ENCODE measurements at places on chromosomes 2 and 18.

DNA sequence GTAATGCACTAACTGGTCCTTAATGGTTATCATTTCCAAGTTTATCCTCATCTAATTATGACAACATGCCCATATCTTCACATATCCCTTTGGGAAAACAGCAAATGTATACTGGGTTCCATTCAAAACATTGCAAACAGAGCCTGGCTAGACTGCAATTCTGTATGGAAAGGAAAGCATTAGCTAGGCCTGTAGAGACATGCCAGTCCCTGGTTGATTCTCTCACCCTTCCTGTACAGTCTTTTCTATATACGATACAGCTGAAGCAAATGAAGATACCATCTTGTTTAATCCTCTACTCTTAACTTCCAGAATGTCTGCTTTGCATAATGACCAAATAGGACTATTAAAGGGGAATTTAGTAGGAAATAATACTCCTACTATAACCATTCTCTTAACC is 294.4 kb upstream of the MC4R start:
- no peak for DNase-seq

DNA sequence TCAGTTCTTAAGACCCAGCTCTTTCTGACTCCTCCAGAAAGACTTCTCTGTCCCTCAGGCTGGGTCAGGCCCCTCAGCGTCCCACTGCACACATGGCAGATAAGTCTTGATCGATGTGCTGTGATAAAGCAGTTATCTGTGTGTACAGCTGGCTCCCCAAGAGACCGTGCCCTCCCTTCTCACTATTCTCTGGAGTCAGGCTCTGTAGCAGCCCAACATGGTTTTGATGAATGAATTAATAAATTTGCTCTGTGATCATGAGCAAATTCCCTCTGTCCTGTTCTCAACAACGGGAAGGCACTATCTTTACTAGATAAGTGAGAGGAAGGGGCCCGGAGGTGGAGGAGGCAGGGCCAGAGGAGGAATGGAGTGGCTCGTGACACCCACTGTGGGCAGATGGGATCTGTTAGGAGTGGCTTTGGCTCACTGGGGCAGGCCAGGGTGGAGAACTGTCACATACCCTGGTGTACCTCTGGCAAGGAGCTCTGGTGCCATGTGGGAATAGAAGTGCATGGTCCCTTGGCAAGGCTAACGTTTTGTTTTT is 48.3 kb downstream of the ZFP36L2 start:
- no peak for DNase-seq

DNA sequence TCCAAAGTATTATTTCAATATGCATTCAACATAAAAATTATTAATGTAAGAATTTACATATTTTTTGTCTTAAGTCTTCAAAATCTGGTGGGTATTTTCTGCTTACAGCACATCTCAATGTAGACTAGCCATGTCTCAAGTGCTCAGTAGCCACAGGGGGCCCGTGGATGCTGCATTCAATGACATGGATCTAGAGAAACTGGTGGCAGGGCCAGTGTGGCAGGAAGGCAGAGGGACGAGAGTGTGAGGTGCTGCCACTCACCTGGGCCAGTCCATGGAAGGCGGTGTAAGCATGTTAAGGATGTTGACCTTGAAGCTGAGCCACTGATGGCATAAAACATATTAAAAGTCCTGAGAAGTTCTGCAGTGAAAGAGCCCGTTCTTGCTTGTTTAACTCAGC is 6.2 kb upstream of the LIPG start:
- DNase-seq, result no peak

DNA sequence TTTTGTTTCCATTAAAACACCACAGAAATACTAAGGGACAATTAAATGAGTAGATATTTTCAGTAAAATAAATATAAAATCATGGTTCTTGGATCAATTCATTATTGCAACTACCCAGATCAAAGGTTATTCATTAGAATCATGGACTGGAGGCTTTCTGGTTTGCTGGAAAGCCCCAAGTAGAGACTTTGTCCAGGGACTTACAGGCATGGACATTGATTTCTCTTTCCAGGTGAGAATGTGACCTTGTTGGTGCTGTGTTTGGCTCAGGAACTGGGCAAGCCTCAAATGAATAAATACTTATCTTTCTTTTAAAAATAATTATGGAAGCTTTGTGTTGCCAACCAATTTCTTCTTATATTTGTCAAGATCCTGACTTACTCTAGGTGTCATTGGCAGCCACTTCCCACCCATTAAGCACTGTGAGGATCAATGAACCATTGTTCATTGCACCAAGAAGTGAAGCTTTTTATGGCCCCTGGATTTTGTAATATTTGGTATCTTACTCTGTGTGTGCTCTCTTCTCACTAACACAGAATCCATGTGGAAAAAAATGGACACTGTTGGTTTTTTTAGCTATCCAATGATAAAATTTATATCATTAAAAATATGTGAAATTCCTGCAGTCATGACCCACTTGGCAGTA is 205.8 kb upstream of the NRXN1 start:
- no peak for DNase-seq

GRCh38 chr2:11080253-11081115 is 74.8 kb upstream of the SLC66A3 start:
- no peak for DNase-seq

DNA sequence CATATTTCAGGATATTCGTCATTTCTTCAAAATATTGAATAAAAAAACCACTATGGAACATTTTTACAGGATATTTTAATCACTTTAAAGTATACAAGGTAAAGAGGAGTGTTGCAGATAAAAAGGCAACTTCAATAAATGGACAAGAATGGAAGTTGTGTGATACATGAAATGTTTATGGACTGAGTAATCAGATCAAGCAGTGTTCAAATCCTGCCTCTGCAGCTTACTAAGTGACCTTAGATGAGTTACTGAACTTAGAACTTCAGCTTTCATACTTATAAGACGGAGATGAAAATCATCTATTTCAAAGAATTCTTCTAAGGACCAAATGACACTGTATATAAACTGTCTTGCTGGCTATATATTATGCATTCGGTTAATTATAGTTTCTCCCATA is 87.2 kb downstream of the LNPK start:
- no peak for DNase-seq

DNA sequence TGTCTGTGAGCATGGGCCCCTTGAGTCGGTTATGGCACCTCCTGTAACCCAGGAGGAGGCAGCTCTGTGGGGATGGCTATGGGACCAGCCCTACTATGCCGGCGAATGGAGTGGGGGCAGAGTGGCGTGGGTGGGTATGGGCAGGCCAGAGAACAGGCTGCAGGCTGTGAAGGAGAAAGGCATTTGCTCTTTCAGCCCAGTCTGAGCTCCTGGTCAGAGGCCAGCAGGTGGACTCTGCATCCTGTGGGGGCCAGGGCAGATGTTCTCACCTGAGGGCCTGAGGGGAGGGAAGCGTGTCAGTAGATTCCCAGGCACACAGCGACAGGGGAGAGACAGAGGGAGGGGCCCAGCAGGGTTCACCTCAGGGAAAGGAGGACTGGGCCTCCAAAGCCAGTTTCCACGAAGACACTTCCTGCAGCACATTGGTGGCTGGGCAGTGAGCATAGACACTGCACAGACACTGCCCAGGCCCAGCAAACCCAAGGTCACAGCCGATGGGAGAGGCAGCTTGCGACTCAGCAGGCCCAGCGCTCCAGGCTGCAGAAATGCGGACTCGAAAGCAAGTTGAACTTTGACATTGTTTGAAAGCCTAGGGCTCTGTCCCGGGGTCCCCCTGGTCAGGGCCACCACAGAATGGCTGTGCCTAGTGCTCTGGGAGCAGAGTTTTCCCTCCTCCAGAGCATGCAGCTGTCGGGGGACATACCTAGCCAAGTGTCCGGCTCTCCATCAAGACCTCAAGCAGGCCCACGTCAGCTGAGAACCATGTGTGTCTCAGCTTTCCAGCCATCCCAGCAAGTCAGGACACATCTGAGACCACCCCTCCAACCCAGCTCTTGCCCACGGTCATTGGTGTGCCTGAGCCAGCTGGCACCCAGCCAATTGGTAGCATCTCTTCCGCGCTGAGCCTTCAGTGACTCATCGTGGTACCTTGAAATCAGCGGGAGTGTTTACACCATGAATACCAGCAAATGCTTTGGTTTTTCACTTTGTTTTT is 53.8 kb downstream of the TGOLN2 start:
- DNase-seq, result no peak

DNA sequence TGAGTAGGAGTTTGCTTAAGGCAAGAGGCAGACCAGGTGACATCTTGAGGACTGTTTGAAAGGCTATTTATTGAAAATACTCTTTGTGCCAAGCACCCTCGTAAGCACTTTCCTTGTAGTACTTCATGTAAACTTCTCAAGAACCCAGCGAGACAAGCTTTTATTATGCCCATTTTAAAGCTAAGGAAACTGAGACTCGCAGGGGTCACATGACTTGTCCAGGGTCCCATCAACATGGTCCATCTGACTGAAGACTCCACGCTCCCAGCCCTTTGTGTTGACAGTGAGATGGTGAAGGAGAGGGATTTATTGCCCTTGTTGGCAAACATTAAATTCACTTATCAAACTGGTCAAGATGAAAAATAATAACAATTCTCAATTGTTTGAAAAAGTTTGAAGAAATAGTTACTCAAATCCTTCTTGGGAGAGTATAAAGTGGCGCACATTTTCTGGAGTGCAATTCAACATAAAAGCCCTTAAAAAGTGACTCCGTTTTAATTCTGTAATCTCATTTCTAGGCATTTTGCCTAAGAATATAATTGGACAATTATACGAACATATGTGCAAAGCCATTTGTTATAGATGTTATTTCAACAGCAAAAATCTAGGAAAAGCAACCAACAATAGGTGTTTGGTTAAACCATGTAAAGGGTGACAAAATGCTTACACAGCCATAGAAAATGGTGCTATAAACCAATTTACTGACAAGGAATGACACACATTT is 270.5 kb upstream of the NCKAP5 start:
- no peak for DNase-seq

DNA sequence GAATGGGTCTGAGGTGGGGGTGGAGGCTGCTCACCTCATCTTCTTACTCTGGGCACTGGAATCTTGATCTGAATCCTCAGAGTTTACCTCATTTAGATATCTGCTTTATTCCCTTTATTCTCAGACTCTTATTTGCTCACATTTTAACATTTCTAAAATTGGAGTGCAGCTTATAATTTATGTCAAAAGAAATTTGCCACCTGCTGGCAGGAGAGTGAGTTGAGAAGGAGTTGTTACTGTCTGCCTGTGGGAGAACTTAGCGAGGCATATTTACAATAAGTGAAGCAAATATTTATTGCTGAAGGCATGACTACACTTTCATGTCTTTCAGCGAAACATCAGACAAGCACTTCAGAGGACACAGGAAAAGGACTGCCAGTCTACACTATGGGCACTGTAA is 16.4 kb upstream of the KIAA2012 start:
- no peak for DNase-seq

- DNase-seq, result no peak
Observed at GRCh38 chr2:73177645-73178255, 24.6 kb upstream of the NOTO start.

DNA sequence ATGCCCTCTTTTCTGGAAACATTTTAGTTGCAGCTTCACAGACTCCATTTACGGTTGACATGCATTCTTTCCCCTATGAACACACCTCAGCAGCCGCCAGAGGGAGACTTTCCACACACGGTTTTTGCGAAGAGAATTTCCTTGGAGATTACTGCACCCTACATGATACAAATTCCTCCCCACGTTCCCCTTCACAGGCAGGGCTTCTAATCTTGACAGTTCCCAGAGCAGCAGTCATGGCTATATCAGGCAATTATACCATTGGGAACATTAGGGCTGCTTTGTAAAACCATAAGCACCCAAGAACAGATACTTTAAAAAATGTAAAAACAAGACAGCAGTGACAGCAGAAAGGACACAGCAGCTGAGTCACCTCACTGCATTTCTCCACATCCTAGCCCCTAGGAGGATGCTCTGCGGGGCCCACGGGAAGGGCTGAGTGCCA is 253.8 kb downstream of the TGIF1 start:
- no peak for DNase-seq
